ENCODE measurements at places on chromosomes 12 and 14.

DNA sequence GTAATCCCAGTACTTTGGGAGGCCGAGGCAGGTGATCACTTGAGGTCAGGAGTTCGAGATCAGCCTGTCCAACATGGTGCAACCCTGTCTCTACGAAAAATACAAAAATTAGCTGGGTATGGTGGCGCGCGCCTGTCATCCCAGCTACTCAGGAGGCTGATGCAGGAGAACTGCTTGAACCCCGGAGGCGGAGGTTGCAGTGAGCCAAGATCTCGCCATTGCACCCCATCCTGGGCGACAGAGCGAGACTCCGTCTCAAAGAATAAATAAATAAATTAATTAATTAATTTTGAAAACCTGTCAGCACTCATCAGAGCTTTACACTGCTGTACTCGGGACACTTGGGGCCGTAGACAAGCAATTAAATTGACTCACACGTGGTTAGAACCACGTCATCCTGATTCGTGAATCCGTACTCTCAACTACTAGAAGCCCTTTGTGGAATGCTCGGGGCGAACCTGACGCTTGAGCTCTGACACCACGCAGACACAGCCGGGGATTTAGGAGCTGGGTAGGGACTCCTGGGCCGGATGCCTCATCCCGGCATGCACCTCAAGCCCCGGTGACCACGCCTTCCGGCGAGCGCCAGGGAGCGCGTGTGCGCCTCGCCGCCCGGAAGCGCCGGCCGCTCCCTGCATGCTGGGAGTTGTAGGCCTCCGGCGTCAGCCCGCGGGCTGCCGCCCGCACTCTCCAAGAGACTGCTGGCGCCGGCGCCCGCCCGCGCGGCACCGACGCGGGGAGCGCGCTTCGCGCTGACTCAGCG lies at the start of gene XPOT:
XPOT (plus strand) TSS at position 686 of the 763 bp plus-strand sequence. CDS start 5,644 bp downstream, outside the sequence.
- DNase-seq: peak; percentile 91

- no peak for DNase-seq
Observed at GRCh38 chr12:124512667-124513296, 54.6 kb downstream of the NCOR2 start.

- no peak for DNase-seq
Observed at GRCh38 chr14:65268594-65268993, 143.9 kb upstream of the FUT8 start.

GRCh38 chr14:105931808-105932483 lies 405.6 kb downstream of the TMEM121 start:
- DNase-seq: no peak

DNA sequence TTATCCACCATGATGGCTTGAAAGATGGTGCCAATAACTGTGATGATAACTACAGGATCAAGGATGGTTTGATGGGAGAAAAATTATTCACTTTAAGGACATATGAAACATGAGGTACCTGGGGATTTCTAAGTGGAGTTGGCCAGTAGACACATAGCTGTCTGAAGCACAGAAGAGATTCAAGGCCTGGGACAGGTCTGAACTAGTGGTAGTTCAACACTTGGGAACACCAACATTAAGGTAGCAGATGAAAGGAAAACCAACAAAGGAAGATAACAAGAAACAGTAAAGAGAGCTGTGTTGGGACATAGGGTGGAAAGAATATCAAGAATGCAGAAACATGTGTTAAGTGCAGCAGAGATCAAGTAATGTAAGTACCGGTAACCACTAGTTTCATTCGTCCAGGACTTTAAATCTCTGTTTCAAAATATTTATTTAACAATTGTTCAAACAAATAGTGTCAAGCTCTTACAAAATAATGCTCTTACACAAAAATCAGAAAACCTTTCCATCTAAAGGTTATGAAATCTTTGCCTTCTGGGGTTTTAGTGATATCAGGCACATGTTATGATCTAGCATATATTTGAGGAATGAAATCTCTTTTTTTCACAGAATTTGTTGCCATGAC lies 104.7 kb downstream of the ST8SIA1 start:
- no peak for DNase-seq

GRCh38 chr12:25328072-25328712 lies 77.5 kb upstream of the KRAS start:
- no peak for DNase-seq

DNA sequence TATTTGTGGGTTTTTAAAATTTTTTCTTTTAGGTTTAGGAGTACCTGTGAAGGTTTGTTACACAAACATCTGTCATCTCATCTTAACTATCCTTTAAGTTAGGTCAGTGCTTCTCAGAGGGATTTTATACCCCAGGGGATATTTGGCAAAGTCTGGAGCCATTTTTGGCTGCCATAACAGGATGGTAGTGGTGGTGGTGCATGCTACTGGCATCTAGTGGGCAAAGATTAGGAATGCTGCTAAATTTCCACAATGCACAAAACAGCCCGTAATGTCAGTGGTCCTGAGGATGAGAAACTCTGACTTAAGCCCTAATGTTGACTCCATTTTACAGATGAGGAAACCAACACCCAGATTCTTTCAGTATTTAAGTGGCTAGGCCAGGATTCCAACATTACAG lies 85.2 kb upstream of the MYF6 start:
- DNase-seq: no peak

- DNase-seq: no peak
Observed at GRCh38 chr12:44511289-44511688, 364.8 kb downstream of the NELL2 start.

DNA sequence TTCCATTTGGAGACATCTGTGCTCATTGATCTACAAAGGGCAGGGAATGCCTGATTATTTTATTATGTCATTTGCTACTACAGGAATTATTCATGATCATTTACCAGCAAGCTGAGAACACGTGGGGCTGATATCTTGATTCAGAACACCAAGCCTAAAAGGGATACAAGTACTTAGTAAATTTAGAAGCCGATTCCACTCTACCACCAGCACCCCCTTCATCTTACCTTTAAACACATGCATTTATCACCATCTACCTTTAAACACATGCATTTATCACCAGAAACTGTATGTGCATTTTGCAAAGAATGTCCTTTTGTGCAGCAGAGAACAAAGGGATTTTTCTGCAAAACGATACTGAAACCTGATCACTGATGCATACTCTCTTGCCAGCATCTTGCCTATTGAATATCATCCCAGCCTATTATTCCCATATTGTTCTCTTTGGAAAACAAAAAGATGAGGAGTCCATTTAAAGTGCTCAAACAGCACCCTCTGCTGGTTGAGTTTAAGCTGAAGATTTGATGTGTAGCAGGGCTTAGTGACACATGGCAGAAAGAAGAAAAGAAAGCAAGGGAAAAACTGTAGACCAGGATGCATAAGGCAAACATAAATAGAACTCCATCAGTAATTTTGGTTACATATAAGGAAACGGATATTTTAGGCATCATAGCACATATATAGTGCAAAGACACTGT lies 132.6 kb upstream of the PLEKHG7 start:
- DNase-seq: peak; percentile 15

DNA sequence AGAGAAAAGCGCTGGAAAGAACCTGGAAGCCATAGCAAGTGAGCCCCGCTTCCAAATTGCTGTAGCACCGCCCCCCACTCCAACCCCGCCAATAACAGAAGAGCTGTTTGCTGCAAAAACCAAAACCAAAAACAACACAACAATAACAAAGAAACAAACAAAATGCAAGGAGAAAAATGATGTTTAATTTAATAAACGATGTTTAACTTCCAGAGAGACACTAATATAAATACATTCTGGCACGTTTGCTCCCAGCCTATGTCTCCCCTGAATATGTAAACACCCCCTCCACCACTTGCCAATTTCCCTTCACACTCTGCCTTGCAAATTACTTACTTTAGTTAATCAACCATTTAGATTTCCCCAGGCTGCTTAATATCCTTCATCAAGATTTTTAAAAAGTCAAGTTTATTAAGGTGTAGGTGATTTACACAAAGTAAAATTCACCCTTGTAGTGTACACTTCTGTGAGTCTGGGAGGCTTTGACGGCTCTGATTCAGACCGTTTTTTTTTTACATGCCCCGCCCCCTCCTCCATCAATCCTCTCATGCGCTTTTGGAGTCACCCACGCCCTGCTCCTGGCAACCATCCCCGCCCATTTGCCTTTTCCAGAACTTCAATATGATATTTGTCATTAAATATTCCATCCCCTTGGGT lies 482 bp upstream of the IFI27L2 start:
- peak; percentile 12 for DNase-seq

DNA sequence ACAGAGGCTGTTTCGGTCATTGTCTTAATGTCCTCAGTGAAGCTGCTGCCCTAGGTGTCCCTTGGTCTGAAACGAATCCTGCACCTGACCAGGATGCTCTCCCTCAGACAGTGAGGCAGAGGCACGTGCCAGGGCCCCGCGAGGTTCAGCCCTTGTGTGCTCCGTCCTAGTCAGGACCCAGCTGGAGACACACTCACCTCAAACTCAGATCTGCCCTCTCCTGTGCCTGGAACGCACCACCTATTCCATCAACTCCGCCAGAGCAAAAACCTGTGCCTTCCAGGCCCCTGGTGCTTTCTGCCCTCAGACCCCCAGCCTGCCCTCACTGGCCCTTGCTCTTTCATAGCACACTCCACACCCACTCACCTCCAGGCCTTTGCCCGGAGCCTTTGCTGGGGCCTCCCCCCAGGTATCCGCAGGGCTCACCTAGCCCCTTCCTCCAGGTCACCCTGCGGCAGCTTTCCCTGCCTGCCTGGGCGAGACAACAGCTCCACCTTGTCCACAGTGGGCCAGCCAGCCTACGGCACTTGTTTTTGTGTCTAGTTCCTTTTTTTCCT lies 150.6 kb downstream of the BCL11B start:
- no peak for DNase-seq

- peak; percentile 58 for DNase-seq
Observed at GRCh38 chr14:55580470-55581341, 699 bp downstream of the KTN1 start.

GRCh38 chr12:131564845-131565244 lies 146.0 kb upstream of the SFSWAP start:
- no peak for DNase-seq

DNA sequence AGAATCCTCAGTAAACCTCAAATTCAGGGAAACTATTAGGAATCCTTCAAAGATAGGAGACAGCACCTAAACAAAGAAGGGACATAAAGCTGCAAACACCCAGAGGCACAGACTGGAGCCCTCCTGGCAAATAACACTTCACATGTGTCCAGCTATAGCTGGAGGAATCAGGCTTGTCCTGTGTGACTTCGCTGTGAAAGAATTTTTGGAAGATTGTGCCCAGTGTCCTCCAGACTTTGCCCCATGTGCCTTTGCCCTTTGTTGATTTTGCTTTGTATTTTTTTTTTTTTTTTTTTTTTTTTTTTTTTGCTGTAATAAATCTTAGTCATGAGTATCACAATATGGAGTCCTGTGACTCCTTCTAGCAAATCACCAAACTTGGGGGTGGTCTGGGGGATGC lies 136.8 kb downstream of the KCNH5 start:
- no peak for DNase-seq

GRCh38 chr12:132484891-132485441 lies 5.0 kb upstream of the FBRSL1 start:
- no peak for DNase-seq

GRCh38 chr14:51884086-51884927 lies 23.9 kb downstream of the GNG2 start:
- DNase-seq: no peak
